ENCODE measurements at places on chromosomes 3 and 15. TPM values are rescaled to one million over a fixed set of nuclear protein-coding genes. Genes with fewer than 3 reads are reported as not detected.

CHRNA5 gene
- total RNA-seq, result 5.1 TPM

ACTRT3 gene
- total RNA-seq, result 4.5 TPM

RPP14 gene
- total RNA-seq, result 15.8 TPM

- DNase-seq, result no peak
These were observed 17.9 kb downstream of the FANCD2OS start for GRCh38 chr3:10090179-10090578.

DNA sequence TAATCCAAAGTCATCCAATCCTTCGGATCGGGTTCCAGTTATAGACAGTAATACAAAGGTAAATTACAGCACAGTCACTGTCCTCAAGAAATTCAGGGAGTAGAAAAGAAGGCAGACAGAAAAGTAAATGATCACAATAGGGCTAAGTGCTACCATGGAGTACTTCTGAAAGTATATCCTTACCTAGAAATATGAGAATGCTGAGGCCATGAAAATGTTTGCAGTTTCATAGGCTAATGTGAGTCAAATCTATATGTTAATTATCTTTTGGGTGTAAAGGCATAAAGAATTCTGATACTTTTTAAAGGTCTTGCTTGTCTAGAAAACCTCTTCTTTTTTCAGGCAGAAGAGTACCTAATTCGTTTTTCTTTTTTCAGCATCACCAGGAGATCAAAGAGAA lies 29.8 kb downstream of the PBRM1 start:
- no peak for DNase-seq

DNA sequence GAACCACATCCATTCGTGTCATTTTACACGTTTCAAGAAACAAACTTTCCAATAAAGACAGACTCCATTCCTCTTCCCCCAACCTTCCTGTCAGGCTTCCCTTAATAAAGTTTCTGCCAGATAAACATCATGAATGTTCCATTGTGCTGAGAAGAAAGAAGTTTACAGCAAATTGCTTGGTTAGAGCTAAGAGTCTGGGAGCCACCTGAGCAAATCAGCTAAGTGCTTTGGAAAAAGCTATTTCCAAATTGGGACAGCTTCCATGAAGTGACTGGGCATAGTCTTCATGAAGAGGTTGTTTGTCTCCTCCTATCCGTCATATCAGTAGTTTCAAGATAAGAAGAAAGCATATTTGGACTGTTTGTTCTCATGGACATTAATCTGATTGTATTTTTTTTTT lies 77.0 kb downstream of the MAGI1 start:
- no peak for DNase-seq

DNA sequence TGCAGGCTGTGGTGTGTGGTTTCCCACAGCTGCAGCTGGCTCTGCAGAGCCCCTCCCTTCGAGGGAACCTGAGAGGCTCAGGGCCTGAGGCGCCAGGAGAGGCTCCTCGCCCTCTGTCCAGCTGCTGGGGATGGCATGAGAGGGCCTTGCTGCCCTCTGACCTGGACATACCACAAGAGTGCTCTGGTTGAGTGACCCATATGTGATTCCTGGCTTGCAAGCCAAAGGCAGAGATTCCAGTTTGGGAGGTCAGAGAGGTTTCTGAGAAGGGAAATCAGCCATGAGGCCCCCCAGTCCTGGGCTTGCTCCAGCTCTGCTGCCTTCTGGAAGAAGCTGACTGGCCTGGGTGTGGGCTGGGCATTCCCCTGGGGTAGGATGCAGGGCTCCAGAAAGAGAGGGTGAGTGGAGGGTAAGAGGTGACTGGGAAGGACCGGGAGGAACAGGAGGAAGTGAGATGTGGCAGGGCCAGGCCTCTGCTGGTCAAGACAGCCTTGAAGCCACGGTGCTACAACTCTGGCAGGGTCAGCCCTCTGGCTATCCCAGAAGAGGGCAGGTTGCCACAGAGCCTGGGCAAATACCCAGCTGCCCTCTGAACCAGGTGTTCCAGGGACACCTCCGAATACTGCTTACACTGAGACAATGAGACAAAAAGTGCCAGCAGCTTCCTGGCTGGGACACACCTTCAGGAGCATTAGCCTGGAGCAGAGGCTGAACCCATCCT lies 16.0 kb upstream of the SRP14 start:
- no peak for DNase-seq

DNA sequence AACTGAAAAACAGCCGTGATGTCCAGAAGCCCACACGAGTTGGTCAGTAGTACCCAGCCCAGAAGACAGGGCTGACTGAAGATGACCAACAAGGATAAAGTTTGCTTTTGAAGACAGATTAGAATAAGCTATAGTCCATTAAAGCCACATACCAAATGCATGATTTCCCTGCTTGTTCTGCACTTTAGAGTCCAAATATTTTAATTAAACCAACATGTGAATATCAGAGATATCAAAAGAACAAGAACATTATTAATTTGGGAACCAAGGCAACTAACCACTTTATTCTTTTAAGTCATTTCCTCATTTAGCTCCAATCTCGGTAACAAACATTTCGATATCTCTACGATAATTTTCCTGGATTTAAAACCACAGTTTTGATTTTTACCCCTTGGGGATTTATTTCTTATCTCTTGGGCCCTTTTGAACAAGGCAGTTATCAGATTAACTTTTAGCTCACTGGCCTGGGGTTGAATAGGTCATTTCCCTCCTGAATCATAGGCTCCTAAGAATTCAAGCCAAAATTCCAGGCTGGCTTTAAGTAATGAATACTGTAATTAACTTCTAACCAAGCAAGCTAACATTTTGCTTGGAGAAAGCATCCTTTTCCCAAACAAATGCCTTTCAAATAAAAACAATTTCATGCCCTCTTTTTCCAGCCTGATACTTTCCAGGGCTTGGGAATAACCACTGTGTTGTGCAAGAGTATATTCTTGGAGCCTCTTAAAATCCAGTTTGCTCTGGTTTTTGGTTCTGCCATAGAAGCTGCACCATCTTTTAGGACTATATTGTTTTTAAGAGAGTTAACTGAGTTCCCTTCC lies 102.9 kb upstream of the NR2E3 start:
- no peak for DNase-seq

GRCh38 chr15:78082106-78082742 lies 4.7 kb upstream of the TBC1D2B start:
- DNase-seq, result no peak

DNA sequence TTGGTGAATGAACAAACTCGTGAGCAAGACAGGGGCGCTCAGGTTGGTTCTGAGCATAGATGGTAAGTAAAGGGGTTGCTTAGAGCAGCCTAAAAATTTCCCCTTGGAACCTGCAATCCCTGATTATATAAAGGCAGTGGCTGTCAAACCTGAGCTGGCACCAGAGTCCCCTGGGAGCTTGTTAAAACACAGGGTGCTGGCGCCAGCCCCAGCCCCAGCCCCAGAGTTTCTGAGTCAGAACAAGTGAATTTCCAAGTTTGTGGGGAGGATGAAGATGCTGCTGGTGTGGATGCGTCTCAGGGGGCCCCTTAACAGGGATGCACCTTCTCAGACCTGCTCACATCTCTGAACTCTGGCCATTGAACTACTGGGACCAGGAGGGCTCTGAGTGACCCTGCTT lies 48.2 kb downstream of the FEM1B start:
- no peak for DNase-seq

GRCh38 chr3:45496555-45496954 lies 98.0 kb upstream of the LIMD1 start:
- no peak for DNase-seq

DNA sequence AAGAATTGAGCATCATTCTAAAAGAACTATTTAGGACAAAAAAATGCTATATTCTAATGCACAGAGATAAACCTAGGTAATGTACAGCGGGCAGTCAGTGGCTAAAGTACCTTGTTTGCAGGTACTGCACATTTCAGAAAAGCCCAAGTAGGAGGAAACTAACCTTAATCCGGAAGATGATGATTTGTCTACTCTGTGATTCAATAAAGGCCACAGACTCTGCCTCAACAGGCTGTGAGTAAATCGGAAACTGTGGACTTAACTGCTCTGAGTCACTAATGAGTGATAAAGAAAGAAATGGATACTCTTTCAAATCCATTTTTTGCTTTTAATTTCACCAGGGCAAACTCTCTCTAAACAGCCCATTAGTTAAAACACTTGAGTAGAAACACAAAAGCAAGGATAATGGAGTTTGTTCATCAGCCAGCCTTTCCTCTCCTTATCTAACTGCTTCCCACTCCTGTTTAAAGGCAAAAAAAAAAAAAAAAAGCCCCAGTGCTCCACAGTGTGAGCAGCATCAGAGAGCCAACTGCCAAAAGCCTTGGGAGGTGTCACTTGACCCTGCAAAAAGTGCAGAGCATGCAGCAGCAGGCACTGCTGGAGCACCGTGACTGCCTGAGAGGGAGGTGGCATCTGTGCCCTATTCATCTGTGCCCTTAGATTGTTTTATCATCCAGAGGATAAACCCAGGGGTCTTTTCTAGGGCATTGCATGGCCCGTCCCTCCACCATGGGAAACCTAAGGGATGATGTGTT lies 187.7 kb downstream of the SATB1 start:
- no peak for DNase-seq

Data from cerebellum (tissue), 4 donors.